ENCODE measurements at places on chromosomes 4 and X.

GRCh38 chrX:43753637-43754036, 97.5 kb downstream of the MAOA start:
- DNase-seq = no peak

DNA sequence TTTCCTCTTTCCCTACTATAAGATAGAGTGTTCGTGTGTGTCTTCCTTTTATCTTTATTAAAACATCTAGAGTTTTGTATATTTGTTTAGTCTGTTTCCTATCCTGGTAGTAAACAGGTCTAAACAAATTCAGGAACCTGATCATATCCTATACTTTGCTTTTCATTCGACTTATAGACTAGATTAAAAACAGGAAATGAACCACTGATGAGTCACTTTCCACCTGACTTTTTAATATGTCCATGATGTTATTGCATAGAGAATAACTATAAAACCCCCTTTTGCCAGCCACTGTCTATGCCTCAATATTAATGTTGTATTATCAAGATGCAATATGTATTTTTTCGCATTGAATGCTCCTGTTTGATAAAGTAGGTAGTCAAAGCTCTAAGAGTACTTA, 1794.0 kb downstream of the STIM2 start:
- DNase-seq = no peak

GRCh38 chr4:794900-795725, 30.8 kb downstream of the CPLX1 start:
- DNase-seq = no peak

DNA sequence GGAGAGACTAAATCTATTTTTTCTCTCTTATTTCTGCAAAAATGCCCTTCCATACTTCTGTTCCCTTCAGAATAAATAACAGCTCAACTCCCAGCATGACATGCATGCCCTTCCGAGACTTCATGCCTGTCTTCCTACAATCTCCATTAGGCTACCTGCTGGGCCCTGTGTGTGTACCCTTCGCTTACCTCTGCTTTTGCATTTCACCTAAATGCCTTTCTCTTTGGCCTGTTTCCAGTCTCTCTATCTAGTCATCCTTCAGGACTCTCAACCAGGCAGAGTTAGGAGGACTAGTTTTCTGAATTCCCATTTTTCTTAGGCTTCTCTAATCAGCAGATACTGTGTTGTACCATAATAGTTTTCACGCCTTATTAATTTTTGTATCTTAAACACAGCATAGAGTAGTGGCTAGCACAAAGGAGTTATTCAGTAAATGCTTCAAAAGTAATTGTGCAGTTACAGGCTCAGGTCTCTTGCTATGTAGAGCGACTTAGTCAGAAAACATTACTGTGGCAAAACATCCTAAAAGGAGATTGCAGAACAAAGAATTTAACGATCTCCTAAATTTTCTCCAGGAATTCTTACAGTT, 20.5 kb downstream of the SEPTIN11 start:
- no peak for DNase-seq

GRCh38 chr4:143282211-143282707, 54.4 kb upstream of the GAB1 start:
- DNase-seq = no peak

DNA sequence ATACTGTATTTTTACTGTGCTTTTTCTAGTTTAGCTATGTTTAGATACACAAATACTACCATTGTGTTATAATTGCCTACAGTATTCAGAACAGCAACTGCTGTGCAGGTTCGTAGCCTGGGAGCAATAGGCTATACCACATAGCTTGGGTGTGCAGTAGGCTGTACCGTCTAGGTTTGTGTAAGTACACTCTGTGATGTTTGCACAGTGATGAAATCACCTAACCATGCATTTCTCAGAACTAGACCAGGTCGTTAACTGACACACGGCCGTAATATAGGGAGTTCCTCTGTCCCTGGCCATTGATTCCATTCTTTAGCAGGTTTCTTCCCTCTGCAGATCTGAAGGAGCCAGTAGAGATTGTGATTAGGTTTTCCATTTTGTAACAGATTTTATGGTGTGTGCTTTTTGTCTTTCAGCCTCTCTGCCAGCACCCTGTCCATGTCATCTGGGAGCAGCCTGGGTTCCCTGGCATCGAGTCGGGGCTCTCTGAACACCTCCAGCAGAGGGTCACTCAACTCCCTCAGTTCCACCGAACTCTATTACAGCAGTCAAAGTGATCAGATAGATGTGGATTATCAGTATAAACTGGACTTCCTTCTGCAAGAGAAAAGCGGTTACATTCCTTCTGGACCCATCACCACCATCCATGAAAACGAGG, 59.5 kb downstream of the CLDN22 start:
- no peak for DNase-seq

DNA sequence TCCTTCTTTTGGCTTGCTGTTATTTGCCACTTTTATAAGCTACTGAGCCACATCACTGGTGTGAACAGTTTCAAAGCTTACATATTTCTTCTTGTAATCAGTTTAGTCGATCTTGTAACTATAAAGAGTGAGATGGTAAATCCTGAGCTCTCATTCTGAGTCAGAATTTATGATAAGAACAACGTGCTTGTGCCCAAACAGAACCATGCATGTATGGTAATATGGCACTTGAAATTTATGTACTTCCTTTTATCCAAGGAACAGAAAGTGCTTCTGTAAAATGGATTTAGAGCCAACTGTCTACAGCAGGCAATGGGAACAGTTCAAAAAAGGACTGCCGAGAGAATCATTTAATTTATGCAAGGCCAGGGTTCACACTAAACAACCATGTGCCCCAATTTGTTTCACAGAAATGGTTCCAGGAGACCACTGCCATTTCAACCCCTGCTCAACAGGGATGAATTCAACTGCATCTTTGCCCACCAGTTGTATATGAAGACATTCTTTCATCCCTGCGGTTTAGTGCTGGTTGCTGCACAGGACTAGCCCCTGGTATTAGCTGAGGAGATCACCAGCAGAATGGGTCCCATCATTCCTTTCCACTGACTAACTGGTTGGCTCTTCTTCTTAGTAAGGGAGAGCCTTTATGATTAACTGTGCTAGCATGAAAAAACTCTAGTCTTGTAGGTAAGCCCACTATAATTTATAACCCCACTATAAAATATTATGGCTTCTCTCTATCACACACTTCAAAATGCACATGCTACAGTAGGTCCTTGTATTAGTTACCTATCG, 162.9 kb upstream of the PGRMC2 start:
- DNase-seq = no peak

- no peak for DNase-seq
Observed at GRCh38 chr4:95758001-95758400, 81.9 kb upstream of the PDHA2 start.

DNA sequence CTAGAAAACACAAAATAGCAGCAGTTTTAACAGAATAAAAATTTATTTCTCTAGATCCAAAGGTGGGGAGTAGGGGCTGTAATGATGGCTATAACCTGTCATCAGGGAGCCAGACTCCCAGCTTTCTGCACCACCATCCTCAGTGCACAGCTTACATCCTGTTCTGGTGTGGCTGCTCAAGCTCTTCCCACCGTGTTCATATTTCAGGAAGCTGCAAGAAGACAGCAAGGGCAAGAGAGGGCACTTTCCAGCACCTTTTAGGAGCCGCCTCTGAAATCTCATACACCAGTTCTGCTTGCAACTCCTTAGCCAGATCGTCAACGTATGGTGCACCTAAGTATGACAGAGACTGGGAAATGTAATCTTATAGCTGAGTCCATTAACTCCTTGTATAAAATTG, 253.7 kb downstream of the CENPC start:
- no peak for DNase-seq

DNA sequence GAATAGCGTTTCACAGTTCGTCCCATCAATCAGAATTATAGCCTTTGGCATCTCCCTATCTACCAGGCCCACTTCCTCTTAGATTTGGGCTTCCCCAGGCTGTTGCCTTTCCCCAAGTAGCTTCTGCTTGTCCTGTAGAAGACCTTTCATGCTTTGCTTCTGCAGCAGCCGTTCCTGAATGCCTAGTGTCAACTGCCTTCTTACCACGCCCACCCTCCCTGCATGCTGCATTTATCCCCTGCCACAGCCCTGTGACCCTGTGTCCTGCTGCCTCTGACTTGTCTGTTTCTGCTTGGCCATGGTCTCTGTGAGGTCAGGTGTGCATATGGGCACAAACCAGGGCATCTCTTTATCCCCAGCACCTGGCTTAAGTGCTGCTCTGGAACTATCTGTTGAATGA, 56.3 kb downstream of the HTT start:
- no peak for DNase-seq

GRCh38 chrX:130267956-130268448, 697 bp downstream of the ZNF280C start:
- DNase-seq = no peak

- no peak for DNase-seq
Observed at GRCh38 chr4:38832624-38833528, 23.7 kb downstream of the TLR6 start.

DNA sequence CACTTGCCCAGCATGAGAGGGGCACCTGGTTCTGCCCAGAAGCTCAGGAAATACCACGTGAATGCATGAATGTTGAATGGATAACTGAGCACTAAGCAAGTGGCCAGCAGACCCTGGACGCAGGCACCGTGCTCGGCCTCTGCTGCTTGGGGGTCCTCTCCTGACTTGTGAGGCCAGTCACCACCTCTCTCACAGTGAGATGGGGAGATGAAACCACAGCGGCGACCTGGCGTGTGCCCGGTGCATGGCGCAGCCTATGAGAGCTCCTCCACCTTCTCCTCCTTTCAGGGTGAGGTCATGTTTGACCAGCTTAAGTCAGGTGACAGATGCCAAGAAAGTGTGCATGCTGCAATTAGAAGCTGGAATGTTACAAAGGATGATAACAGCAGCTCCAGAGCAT, 75.5 kb downstream of the HMX1 start:
- DNase-seq = no peak

- no peak for DNase-seq
Observed at GRCh38 chr4:89703829-89704590, 133.0 kb downstream of the SNCA start.

DNA sequence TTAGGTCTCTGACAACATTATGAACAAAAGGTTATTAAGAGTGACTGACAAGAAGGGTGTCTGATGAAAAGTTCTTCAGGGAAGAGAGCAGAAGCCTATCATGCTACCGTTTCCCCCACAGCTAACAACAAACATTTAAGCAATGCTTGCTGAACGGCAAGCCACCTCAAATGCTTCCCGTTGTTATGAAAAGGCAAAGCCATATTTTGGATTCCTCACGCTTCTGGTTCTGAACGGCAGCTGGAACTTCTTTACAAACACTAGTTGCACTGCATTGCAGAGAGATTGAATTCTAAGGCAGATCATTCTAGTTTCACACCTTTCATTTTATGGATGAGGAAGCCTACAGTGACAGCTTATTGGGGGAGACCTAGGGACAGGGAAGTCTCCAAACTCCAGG, 48.6 kb upstream of the NAP1L5 start:
- DNase-seq = no peak

- no peak for DNase-seq
Observed at GRCh38 chr4:129138810-129139496, 43.0 kb downstream of the C4orf33 start.

GRCh38 chr4:55868581-55869090, 15.2 kb downstream of the EXOC1 start:
- DNase-seq = no peak

DNA sequence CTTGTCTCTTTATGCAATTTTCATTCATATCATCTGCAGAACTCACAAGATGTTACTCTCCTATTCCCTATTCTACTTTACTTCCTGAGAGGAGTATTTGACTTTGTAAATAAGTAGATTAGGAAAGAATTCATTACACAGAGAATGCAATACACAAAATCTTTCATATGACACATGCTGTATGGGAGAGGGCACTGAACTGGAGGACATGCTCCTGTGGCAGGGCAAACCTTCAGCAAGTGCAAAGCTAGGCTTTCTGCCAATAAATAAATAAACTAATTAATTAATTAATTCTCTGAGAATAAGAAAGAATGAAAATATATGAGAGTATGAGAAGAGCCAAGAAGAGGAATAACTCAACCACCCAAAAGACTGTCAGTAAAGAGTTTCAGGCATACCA, 33.9 kb downstream of the THAP9 start:
- DNase-seq = no peak

DNA sequence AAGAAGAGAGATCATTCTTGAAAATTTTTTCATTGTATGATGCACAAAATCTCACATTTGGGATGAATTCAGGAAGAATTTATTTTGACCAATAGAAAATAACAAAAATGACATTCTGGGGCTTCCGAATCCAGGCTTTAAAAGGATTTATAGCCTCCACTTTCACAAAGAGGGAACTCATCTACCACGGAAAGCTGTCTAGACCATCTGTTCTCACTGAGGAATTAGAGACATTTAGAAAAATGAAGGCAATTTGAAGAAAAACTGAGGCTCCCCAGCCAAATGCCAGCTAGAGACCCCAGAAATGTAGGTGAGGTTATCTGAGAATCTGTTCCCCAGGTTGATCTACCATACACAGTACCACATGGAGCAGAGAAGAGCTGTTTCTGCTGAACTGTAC, 464.3 kb downstream of the TMA16 start:
- no peak for DNase-seq

DNA sequence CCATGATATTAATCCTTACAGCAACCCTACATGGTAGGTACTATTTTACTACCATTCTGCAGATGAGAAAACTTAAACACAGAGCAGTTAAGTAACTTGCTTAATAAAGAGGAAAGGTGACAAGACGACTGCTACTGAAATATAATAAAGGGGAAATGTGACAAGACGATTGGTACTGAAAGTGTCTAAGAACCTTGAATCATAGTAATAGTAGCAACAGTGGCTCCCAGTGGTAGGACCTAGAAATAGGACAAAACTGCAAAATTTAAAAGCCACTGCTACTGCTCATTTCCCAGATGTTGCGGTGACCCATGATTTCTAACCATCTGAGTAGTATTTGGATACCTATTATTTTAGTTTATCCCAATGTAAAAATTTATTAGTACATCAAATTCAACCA, 89.5 kb downstream of the TASL start:
- peak; percentile 29 for DNase-seq

- no peak for DNase-seq
Observed at GRCh38 chr4:114509340-114509739, 89.3 kb upstream of the UGT8 start.

GRCh38 chr4:84126061-84126787, 372.9 kb downstream of the NKX6-1 start:
- DNase-seq = no peak

- DNase-seq = no peak
Observed at GRCh38 chr4:19063662-19064061, 1042.1 kb upstream of the LCORL start.

- DNase-seq = no peak
Observed at GRCh38 chr4:24471486-24472160, 112.7 kb downstream of the DHX15 start.

- DNase-seq = no peak
Observed at GRCh38 chr4:128416921-128417320, 129.3 kb upstream of the PGRMC2 start.

All from NAMALWA (cell line).